ENCODE measurements at places on chromosomes 3 and 15. TPM values are rescaled to one million over a fixed set of nuclear protein-coding genes. Genes with fewer than 3 reads are reported as not detected.

DNA sequence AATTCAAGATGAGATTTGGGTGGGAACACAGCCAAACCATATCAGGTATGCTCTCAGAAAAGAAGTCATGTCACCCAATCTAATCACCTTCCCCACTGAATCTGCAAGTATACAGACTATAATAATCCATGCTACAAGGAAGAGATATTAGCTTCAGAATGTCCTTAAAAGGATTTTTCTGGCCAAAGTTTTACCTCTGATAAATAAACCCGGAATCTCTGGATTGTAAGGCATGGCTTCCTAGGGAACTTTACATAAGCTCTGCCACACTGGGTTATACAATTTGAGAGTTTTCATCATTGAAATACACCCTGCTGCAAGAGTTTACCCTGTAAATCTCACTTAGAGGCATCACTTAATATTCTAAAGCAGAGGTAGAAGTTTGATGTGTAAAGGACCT is 330.5 kb upstream of the KCNMB2 start:
- DNase-seq = no peak

DNA sequence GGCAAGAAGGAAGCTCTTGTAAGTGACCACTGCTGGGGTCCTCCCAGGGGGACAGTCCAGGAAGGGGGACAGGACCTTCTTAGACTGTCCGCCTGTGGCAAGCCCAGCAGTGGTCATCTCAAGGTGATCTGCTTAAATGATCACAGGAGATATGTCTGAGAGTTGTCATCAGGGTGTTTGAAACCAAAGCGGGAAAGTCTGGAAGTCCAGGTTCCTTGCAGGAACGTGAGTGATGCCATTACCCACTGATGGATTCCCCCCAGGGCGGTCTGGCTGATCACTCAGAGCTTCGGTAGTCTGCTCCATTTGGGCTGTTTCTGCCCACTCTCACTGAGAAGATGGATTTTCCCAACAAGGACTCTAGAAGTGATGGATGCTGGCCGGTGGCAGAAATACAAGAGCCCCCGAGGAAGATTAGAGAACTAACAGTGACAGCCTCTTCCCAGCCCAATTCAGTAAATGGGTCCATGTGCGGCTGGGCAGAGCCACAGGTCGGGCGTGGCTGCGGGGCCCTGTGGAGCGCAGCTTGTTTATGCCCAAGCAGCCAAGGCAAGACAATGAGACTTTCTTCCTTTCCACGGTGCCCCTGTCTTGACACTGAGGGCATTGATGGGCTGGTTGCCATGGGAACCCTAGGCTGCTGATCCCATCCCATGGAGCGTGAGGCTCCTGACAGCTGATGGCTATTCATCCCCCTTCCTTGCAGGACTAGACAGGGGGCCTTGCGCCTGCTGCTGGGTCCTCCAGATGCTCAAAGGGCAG is 9.5 kb downstream of the PCSK6 start:
- no peak for DNase-seq

DNA sequence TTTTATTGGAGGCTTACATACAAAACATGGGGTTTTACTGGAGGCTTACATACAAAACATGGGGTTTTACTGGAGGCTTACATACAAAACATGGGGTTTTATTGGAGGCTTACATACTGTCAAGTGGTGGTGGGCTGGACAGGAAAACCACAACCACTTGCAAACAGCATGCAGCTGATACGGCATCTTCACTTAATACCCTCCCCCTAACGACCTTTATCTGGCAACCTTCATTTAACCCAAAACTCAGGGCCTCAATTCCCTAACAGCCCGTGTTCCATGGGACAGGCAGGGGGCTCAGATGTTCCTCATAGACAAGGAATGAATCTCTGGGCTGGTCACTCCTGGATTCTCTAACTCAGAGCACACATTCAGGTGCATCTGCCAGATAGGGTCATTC is 137.1 kb downstream of the CD47 start:
- DNase-seq = no peak

DNA sequence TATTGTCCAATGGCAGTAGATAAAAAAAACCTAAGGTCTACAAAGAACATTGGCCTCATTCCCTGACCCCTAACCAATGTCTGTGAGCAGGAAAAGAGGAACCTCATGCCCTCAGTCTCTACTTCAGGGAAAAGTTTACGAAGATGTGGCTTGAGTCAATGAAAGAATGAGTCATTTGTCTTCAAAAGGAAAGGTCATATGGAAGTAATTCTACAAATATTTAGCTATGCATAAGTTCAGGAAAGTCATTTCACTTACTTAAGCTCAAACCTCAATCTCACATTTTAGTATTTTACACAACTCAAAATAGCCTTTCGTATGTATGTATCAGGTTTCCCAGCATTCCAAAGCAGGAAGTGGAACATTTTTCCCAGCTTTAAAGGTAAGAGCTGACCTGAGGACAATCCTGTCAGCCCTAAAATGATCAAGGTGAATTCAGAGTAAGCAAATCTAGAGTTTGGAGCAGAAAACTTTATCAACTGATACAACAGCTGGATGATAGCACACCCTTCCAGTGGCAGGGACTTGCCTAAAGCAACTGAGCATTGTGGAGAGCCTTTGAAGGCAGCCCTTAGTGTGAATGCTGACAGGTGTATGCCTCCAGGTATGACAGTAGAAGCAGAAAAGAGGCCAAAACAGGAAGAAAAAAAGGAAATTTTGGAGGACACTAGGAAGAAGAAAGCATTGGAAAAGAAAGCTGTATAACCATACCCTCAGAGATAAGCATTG is 53.9 kb upstream of the ACKR4 start:
- no peak for DNase-seq

GRCh38 chr3:182568261-182568660 is 225.0 kb upstream of the ATP11B start:
- no peak for DNase-seq

The SST gene
- not detected for total RNA-seq

The TRIM69 gene
- 68.8 TPM for total RNA-seq

GRCh38 chr15:95608371-95608770 is 722.1 kb upstream of the NR2F2 start:
- DNase-seq = no peak
